ENCODE measurements at places on chromosomes 13 and 19.

DNA sequence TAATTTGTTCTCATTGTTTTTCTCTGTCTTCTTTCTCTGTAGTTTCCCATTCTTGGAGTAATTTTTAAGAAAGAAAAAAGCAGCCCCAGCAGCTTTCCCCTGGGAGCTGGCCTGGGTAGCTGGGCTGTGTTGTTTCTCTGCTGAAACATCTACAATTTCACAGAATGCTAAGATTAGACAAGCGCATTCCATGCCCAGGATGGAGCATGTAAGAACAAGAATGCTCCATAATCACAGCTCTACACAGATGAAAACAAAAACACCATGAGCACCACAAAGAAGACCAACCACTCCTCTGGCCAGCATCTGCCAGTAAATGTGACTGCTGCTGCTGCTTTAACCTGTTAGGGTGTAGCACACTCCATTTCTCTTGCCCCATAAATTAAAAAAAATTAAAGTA, 239.2 kb upstream of the SLITRK1 start:
- no peak for DNase-seq

- DNase-seq = no peak
Observed at GRCh38 chr13:103844471-103844870, 778.3 kb upstream of the SLC10A2 start.

- no peak for DNase-seq
Observed at GRCh38 chr19:4324228-4324627, 14.4 kb downstream of the STAP2 start.

GRCh38 chr19:49874503-49875157, 2.5 kb downstream of the AKT1S1 start:
- no peak for DNase-seq

- DNase-seq = no peak
Observed at GRCh38 chr13:35792021-35792420, 315.5 kb upstream of the MAB21L1 start.

- no peak for DNase-seq
Observed at GRCh38 chr19:36420961-36421748, 2.7 kb upstream of the ZFP82 start.

GRCh38 chr19:19076476-19076875, 12.7 kb downstream of the SLC25A42 start:
- DNase-seq = no peak

DNA sequence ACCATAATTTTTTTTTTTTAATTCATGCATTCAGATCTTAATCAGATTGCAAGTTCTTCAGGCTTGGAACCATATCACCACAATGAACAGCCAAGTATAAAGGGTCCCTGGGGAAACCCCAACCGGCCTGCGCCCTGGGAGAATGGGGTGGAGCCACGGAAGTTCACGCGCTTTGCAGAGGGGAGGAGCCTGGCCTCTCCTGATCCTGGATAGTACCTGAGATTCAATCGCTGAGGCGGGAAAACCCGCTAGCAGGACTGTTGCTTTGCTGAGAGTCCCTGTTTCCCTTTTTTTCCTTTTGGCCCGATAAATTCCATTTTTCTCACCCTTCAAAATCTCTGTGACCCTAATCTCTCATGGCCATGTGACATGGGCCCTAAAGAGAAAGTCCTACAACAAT, 385.1 kb downstream of the IRS2 start:
- no peak for DNase-seq

DNA sequence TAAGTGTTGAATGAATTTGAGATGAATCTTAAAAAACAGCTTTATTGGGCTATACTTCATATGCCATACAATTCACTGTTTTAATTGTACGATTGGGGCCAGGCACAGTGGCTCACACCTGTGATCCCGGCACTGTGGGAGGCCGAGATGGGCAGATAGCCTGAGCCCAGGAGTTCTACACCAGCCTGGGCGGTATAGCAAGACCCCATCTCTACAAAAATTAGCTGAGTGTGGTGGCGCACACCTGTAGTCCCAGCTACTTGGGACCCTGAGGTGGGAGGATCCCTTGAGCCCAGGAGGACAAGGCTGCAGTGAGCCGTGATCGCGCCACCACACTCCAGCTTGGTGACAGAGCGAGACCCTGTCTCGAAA, 10.3 kb downstream of the ARID3A start:
- DNase-seq = no peak

DNA sequence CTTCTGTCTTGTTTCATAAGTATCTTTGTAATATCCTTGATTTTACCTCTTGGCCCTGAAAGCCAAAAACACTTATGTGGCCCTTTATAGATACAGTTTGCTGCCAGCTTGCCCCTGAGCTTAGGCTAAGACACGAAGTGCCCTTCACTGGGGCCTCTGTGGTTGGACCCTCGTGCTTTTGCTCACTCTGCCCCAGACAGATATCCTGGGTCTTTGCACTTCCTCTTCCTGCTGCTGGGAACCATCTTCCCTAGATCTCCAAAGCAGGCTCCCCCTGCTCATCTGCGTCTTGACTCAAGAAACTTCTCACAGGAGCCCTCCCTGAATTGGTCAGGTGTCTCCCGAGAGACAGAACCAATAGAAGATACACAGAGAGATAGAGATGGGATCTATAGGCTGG, 2.0 kb upstream of the TNFSF14 start:
- DNase-seq = no peak

GRCh38 chr13:76754414-76754813, 131.8 kb downstream of the KCTD12 start:
- no peak for DNase-seq

- DNase-seq = no peak
Observed at GRCh38 chr19:45764945-45765701, 3.9 kb downstream of the SIX5 start.

DNA sequence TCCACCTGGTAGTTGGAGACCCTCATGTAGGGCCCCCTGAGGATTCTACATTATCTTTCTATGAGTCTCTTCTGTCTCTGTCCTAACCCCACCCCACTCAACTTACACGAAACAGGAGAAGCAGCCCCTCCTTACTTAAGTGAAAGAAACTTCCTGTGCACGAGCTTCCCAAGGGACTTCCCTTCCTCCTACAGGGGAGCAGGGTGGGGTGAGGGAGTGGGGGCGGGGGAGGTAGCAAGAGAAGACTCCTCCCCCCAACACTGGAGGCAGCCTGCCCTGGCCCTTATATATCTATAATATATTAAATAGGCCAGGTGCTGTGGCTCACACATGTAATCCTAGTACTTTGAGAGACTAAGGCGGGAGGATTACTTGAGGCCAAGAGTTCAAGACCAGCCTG, 5.5 kb upstream of the PDE4C start:
- no peak for DNase-seq

GRCh38 chr13:46181840-46182490, at the start of gene LCP1:
TSS of gene LCP1 (minus strand) at chr13:46182177. CDS start at chr13:46159662, 22,515 bp downstream.
- DNase-seq = peak; percentile 74

DNA sequence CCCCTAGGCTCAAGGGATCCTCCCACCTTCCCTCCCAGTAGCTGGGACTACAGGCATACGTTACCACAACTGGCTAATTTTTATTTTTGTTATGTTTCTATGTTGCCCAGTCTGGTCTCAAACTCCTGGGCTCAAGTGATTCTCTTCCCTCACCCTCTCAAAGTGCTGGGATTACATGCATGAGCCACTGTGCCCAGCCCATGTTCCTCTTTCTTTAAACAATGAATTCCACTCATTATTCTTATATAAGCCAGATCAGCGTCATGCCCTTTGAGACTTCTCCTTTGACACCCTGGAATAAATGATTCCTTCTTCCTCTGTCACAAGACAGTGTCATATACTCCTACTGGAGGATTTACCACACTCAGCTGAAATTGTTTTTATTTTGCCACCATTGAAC, 519.9 kb upstream of the SPRY2 start:
- DNase-seq = no peak

DNA sequence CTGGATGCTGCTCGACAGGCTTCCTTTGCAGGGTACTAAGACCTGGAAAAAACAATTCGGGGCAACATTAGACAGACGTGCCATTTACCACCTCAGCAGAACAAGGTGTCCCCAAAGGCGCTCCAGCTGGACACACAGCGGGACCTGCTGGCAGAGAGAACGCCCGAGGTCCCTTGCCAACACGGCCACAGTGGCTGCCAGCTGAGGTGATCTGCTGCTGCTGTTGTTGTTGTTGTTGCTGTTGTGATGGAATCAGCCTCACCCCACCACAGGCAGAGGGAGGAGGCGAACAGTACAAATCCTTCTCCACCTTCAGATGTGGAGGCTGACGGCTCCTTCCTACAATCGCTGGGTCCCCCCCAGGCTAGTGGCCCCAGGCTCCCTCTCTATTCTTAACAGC, 25.2 kb downstream of the ANKRD27 start:
- no peak for DNase-seq

GRCh38 chr13:40801255-40802217, 12.1 kb downstream of the SLC25A15 start:
- no peak for DNase-seq

GRCh38 chr19:53824134-53824611, at the start of gene NLRP12:
TSS of gene NLRP12 (minus strand) at chr19:53824314. CDS start at chr19:53824174, 140 bp downstream.
- no peak for DNase-seq

- DNase-seq = no peak
Observed at GRCh38 chr19:16373989-16374388, 49.4 kb downstream of the KLF2 start.

DNA sequence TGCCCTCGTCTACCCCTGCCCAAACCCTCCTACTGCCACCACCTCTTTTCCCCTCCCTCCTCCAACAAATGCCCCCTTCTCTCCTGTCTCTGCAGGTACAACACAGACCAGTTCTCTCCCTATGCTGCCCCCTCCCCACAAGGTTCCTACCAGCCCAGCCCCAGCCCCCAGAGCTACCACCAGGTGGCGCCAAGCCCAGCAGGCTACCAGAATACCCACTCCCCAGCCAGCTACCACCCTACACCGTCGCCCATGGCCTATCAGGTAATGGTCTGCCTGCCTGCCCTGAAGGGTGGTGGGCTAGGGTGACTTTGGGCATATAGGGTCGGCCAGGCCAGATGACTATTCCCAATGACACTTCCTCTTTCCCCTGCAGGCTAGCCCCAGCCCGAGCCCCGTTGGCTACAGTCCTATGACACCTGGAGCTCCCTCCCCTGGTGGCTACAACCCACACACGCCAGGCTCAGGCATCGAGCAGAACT, 6.5 kb upstream of the TIMM50 start:
- peak; percentile 62 for DNase-seq

DNA sequence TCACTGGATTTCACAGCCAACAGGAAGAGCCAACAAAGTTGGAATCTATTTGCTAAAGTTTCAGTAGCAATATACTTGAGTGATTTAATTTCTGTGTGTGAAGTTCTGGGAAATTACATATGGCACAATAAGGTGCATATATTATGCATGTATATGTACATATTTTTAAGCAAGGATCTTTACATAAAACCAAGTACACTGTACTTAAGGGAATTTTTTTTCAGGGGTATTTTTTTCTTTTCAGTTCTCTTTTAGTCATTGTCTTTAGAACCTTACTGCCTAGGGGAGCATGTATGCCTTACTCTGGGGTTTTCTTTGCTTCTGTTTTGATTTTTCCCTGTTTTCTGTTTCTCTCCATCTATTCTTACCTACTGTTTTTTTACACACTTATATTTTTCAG, 7.4 kb downstream of the RAP2A start:
- DNase-seq = no peak

GRCh38 chr13:46527237-46527636, 25.7 kb upstream of the LRCH1 start:
- no peak for DNase-seq

DNA sequence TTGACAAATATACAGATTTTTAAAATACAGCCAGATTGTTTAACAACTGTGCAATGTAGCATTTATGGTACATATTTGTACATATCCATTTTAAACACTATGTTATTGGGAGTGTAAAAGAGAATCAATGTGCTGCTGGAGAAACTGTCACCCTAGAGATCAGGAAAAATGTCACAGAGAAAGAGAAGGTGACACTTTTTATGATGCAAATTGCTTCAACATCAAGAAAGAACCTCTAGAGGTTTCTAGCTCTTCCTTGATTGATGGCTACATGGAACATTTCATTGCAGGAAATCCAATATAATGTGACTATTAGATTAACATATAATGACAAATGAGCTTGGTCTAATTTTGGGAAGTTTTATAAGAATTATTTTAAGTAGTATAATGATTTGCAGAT, 1491.2 kb upstream of the PCDH20 start:
- DNase-seq = no peak

GRCh38 chr13:48000559-48001113, 437 bp downstream of the SUCLA2 start:
- DNase-seq = no peak

GRCh38 chr19:39558624-39559117, 18.7 kb upstream of the EID2 start:
- no peak for DNase-seq

DNA sequence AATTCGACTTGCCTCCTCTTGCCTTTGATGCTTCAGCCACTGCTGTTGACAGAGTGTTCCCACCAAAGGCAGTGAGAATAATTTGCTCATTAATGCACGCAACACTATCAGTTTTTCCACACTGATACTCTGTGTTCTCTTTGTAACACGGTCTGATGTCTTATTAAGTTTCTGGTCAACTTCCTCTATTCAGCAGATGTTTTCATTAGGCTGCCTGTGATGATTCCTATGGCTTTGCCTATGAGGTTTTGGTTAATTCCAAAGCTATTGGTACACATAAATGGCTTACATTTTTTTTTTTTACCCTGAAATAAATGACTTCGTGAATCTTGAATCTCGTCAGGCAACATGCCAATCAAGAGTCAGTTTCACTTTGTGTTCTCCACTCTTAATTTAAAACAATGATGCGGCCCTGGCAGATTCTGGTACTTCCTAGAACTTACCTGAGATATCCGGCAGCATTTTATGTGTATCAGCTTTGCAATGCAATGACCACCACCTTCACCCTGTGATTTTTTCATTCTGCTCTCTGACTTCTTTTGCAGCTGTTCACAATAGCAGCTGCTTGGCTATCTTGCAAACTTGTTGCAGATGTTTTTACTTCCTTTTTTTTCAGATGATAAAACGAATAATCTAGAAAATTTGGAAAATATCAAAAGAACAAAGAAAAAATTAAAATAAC, 27.5 kb upstream of the KL start:
- DNase-seq = no peak

DNA sequence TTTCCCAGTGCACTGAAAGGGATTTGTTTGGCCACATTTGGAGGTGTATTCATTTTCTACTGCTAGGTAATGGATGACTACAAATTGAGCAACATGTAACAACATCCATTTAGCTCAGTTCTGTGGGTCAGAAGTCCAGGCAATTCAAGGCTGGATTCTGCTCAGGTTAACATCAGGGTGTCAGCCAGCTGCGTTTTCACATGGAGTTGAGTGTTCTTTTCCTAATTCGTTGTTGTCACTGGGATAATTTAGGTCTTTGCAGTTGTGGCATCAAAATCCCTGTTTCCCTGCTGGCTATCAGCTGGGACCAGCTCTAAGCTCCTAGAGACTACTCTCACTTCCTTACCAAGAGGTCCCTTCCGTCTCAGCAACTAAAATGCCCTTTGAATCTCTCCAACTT, 25.4 kb downstream of the MIR17HG start:
- no peak for DNase-seq

DNA sequence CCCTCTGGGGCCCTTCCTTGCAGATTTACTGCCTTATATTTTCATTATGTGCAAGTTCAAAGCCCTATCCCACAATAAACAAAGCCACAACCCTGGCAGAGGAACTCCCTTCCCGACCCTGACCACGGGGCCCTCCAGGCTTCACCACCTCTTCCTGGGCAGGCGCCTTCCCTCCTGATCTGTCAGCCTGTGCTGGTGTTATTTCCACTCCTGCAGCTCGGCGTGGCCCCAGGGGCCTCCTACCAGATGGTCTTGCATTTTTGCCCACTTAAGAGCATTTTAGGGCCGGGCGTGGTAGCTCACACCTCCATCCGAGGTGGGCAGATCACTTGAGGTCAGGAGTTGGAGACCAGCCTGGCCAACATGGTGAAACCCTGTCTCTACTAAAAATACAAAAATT, 22.8 kb downstream of the SLC15A1 start:
- DNase-seq = no peak

All from T follicular helper cell (primary cell).